ENCODE measurements at places on chromosomes 2 and 18.

DNA sequence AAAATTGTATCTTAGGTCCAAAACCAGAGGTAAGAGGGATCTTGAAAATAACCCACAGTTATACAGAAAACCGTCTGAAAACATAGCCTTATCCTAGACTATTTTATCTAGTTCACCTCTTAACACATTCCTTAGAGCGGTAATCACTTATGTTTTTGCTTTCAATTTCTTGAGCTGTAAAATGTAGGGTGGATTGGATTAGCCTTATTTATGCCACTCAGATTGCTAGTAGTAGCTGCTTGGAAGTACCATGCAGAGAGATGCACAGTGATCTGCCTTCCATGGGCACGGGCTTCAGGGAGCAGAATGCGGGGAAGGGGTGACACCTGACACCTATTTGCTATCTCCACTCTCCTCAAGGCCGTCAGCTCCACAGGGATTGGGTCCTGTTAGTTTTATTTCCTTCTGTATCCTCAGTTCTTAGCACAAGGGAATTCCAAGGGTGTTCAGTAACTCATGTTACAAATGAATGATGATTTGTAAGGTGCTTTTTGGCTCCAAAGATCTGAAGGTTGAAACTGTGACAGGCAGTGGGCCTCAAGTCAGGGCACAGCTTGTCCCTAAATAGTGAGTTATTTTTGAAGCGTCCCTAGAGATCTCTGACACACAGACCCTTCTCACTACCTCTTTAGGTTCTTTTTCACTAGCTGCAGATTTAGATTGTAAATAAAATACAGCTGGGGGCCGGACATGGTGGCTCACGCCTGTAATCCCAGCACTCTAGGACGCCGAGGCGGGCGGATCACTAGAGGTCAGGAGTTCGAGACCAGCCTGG is 64.0 kb upstream of the PMAIP1 start:
- no peak for DNase-seq

- no peak for DNase-seq
Measured at GRCh38 chr18:3599195-3599594, 149.2 kb downstream of the TGIF1 start.

GRCh38 chr18:55407774-55408535 is 180.0 kb downstream of the TCF4 start:
- DNase-seq, result no peak

DNA sequence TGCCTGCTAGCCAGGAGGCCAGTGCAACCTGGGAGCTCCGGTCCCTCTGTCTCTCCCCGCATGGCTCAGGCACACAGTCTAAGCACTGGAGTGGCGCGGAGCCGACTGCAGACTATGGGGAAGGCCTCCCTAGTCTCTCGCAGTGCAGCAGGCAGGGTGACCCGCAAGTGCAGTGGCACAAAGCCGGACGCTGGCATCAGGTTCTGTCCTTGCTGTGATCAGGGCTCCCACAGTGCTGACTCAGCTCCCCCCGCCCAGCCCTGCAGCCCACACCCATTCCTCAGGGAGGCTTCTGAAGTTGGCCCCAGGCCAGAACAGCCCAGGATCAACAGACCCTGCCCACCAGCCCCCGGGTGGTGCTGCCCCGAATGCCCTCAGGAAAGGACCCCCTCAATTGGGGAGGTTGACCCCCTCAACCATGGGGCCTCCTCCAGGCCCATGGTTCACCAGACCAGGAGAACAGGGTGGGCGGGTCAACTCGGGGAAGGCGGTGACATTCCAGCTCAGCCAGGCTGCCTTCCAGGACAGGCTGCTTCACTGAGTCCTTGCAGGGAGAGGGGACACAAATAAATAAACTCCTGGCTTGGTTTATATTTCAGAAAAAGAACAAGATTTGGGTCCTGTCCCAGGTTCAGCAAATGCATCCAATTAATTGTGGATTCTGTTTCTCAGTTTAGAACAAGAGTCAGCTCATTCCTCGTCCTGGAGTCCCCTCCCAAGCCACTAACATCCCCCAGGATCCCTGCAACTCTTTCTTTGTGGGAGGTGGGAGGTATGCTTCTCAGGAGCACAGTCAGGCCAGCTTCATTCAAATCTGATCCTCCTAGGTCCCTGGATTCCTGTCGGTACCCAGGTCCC is 12.2 kb downstream of the BIN1 start:
- no peak for DNase-seq

DNA sequence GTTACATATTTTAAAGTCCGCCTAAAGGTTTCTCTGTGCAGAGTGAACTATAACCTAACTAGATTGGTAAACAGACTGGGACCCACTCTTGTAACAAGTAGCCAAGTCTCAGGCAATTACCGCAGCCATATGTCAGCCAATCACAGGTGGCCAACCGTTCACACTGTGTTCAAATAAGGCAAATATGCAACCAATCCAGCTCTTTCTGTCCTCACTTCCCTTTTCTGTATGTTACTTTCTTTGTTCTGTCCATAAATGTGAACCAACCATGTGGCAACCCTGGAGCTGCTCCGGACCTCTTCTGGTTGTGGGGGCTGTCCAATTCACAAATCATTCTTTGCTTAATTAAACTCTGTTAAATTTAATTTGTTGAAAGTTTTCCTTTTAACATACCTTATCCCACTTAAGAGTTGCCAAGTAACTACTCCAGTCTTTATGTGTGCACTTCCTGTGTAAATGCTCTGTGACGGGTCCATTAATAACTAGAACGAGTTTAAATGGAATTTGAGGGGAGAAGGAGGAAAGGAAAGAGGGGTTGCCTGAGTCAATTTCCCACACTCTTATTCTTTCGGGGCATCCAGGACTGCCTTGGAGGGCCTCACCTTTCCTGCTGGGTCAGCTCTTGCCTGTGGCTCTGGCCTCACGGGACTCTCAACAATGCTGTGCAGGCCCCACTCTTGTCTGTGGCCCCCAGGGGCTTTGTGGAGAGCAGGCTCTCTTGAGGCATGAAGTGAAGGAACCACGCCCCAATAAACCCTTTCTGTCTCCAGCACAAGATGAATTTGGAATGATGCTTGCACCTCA is 6.6 kb upstream of the RPL37A start:
- no peak for DNase-seq

DNA sequence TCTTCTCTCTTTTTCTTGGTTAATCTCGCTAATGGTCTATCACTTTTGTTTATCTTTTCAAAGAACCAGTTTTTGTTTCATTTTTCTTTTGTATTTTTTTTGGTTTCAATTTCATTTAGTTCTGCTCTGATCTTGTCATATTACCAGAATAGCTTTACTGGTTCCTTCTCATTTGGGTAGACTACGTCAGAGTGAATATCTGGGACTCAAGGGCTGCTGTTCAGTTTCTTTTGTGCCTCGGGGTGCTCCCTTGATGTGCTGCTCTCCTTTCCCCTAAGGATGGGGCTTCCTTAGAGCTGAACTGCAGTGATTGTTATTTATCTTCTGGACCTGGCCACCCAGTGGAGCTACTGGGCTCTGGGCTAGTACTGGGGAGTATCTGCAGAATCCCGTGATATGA is 29.4 kb upstream of the IL1RN start:
- DNase-seq, result no peak
